ENCODE measurements at places on chromosomes 3 and 15.
A peak's percentile ranks its signal among the peaks of the same experiment; 100 is the strongest.

GRCh38 chr15:46858150-46858549, 859.2 kb upstream of the SEMA6D start:
- no peak for DNase-seq

DNA sequence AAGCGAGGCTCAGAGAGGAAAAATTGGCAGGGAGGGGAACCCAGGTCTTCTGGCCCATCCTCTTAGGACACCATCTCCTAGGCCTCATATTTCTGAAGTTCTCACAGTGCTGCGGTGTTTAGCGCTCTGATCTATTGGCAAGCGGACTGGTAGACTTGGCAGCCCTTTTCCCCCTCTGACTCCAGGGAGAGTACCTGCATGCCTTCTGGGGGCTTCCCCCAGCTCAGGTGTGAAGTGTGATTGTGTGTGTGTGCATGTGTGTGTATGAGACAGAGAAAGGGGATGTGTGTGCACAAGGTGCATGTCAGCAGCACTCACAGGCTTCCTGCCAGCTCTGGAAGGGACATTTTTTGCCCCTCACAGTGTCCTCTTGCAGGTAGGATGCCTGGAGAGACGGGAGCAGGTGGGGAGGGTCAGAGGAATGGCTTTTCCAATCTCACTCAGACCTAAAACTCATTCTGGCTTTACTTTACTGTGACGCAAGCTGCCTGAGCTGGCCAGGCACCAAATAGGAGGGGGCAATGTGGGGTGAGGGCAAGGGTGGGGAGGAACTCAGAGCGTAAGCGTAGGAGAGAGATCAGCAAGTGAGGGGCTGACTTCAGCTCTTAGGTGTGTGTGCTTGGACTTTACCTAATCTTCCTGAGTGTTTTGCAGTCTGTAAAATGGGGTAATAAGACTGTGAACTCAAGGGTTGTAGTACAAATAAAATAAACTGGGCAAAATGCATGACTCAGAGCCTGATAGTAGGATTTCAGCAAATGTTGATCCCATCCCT, 4.0 kb upstream of the IL17RE start:
- DNase-seq, result no peak

DNA sequence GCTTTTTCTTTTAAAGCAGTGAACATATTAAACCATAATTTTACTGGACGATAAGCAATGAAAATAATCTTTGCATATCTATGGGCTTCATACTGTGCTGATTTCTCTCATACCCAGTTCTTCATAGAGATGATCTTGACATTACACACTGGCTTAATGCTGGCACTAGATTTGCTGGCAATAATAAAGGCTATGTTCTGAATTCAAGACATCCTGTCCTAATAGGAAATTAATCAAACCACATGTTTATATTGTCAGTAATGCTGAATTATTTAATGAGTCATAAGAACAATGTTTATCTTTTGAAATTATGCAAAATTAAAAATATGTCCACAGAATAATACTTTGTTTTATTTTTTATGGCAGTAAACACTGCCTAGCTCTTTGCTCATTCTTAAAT, 643.2 kb downstream of the OTOL1 start:
- DNase-seq, result no peak

GRCh38 chr15:63277038-63277892, at the start of gene APH1B:
APH1B (plus strand) TSS chr15:63277605; CDS start chr15:63277624, 19 bp downstream.
- peak; percentile 73 for DNase-seq

- DNase-seq, result peak; percentile 68
Observed at GRCh38 chr3:171181907-171182690, 155.6 kb upstream of the SLC2A2 start.

GRCh38 chr3:158091531-158091930, 14.7 kb downstream of the SHOX2 start:
- peak; percentile 72 for DNase-seq

- DNase-seq, result peak; percentile 63
Observed at GRCh38 chr3:98994128-98994762, 92.8 kb upstream of the DCBLD2 start.
